Kidney epithelial cell (primary cell): ENCODE measurements at places on chromosomes 4 and X.

DNA sequence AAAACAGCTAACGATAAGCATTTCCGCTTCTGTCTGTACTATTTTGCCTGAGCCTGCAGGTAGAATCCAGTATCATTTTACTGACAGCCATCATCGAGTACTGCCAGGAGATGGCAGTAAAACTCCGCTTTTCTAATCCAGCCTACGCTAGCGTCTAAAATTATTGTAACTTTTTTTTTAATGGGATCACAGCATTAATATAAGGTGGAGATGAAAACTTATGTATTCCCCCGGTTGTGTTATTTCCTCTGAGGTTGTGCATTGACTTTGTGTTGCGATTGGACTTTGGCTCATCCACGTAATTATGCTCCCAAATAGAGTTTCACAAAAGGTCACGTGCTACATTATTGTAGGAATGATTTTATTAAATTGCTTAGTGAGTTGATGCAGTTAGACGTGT, 248.1 kb downstream of the C4orf33 start:
- no peak for DNase-seq

DNA sequence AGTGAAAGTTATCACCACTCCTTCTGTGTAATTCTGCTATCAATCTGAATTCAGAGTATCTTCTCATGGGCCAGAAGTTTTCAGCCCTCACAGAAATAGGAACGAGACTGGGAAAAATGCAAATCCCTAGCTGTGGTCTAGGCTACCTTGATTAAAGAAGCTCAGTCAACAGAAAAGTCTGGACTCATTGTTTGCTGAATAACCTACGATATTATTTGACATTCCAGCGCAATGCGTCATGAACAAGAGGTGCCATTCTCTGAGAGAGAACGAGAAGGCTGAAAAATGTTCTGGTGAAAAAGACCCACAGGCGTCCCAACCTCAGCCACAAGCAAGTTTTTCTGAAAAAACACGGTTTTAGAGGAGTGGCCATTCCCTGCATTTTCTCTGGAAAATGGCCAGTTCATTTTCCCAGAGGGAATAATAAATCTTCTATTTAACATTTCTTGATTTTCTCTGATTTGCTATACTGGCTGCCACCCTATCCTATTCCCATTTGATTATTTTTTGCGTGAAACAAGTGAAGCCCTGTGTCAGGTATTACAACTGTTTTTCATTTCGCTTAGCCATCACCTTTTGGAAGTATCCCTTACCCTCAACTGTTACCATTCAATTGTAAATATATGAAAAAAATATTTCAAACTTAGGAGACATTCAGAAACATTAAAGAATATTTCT, 1117.6 kb upstream of the PRKX start:
- no peak for DNase-seq

- DNase-seq: no peak
These were observed 131.7 kb downstream of the SPCS3 start for GRCh38 chr4:176451443-176451842.

DNA sequence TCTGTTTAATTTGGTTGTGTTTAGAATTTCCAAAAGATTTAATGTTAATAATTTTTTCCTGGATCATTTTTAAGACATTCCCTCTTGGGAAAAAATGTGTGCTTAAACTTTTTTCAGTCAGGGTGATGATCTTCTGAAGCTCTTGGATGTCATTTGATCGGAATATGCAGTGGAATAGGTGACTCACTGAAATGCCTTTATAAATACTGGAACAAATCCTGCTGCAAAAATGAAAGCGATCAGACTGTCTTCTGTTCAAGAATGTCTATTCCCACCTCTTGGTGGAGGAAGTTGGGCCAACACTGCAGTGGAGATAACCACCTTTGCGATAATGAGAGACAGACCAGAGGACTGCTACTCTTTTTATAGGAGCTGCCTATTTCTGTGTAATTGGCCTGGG, 46.7 kb downstream of the LARP1B start:
- no peak for DNase-seq

GRCh38 chr4:105569057-105569865, 16.8 kb downstream of the ARHGEF38 start:
- DNase-seq: no peak

DNA sequence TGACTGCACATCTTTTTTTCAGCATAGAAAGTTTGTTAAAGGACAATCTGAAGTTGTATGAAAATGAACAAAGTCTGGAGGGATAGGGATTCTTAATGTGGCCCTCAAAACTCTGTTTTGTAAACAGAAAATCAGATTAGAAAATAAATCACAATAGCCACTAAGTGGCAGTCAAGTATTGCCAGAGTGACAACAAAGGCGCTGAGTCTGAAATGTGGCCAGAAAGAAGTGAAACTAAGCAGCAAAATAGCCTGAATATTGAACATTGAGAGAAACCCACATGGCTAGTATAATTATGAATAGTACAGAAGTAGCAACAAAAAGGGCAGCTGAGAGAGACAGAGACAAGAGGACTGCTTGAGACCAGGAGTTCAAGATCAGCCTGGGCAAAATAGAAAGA, 81.1 kb upstream of the CT45A1 start:
- DNase-seq: no peak

DNA sequence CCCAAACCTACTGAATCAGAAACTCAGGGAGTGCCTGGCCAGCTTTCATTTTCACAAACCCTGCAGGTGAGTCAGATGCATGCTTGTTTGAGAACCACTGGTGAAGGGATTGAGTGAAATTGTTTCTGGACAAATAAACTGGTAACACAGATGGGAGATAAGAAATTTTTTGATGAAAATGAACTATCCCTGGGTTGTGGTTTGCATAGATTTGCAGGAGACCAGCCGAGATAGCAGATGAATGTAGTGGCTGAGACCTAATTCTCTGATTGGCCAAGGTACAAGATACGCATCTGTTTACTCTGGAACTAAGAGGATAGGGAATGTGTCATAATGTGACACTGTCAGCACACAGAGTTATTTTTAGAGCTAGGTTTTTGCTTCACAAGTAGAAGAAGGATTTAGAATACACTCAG, 117.8 kb upstream of the NOCT start:
- peak; percentile 19 for DNase-seq

- DNase-seq: no peak
These were observed 27.0 kb downstream of the KDM6A start for GRCh38 chrX:44899946-44900345.

DNA sequence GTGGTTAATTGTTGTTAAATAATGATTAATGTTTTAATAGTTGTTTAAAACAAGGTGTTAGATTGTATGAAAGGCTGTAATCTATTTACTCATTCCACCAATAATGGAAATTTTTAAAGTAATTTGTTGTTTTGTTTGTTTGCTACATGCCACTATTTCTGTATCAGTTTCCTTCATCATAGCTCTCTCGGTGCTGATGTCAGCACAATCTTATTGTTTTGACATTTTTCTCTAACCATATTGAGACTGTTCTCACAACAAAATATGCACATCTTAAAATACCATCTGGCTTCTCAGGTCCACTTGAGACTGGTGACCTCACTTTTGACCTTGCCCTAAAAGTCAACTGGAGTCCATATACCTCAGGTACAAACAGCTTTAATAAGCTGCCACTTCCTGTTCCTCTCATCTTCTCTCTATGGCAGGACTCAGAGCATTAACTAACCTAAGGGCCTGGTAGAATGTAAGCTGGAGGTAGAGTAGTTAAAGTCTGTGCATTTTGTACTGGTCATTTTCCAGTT, 1.0 kb upstream of the GUCY1B1 start:
- DNase-seq: no peak

DNA sequence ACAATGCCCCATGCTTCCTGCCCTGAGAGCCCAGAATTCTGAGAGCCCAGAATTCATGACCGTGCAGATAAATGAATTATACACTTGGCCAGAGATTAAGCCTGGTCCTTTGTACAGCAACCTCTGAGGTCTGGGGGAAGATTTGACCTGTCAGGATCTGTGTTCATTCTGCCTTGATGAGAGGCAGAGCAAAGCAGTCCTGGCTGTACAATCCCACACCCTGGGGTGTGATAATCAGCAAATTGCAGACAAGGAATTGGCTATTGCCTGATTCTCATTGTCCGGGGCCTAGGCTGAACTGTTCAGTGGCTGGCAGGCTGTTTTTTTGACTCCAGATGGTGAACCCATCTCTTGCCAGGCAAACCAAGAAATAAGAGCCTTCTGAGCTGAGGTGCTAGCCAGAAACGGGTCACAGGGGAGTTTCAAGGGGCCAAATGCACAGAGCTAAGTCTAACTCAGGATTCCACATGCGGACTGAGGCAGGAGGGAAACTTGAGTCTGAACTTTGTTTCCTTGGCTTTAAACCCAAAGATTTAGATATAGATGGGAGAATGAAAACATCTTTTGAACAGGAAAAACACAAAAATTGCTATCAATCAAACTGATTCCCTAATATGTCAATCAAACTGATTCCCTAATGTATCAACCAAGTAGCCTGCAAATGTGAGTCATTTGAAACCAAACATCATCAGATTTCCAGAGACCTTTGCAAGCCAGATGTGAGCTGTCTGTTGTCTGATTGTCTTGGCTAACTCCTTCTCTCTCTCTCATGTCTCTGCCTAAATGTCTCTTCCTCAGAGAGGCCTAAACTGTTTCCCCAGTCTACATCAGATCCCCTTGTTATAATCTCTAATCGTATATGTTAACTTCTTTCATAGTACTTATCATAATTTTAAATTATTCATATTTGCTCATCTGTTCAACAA, 159.3 kb downstream of the ATG4A start:
- no peak for DNase-seq

GRCh38 chrX:149471397-149471796, 33.7 kb downstream of the IDS start:
- DNase-seq: no peak

GRCh38 chrX:39946822-39947221, 150.9 kb downstream of the BCOR start:
- DNase-seq: peak; percentile 37

GRCh38 chr4:80751200-80751599, 279.3 kb upstream of the BMP3 start:
- DNase-seq: no peak

GRCh38 chr4:24999392-25000089, 31.2 kb downstream of the LGI2 start:
- no peak for DNase-seq

GRCh38 chr4:170227928-170228327, 138.2 kb upstream of the AADAT start:
- no peak for DNase-seq

GRCh38 chr4:110678517-110679227, 55.8 kb upstream of the PITX2 start:
- DNase-seq: no peak

DNA sequence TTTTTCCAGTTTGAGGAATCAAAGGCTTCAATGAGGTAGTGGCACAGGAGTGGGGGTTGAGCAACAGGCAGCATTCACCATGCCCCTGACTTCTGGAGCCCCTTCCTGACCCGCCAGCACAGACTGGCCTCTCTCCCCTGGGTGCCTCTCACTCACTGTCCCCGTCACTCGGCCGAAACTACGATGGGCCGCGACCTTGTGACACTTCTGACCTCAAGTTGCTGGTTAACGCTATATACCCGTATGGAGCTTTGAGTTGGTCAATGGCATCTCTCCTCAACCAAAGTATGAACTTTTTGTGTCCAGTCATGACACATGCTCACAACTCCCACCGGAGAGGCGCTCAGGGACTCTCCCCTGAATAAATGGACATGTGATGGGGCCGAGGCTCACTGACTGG, 72.1 kb downstream of the IRF2 start:
- no peak for DNase-seq

- no peak for DNase-seq
These were observed 62.7 kb downstream of the GAB1 start for GRCh38 chr4:143399113-143399949.

- peak; percentile 18 for DNase-seq
These were observed 42.8 kb downstream of the CUL4B start for GRCh38 chrX:120517936-120518335.

DNA sequence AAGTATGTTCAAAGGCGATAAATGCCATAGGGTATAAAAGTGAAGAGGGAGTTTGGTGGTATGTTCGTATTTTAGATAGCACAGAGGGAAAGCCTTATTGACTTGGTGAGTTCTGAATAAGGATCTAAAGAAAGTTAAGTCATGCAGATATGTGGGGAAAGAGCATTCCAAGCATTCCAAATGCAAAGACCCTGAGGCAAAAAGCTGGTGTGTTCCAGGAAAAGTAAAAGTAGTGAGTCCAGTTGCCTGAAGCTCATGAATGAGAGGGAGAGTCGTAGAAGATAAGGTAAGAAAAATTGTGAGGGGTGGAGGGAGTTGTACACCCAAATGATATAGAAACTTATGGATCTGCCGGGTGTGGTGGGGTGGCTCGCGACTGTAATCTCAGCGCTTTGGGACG, 426.7 kb downstream of the RPA4 start:
- peak; percentile 21 for DNase-seq

- DNase-seq: no peak
These were observed 557.0 kb downstream of the SPRY1 start for GRCh38 chr4:123953566-123953965.

DNA sequence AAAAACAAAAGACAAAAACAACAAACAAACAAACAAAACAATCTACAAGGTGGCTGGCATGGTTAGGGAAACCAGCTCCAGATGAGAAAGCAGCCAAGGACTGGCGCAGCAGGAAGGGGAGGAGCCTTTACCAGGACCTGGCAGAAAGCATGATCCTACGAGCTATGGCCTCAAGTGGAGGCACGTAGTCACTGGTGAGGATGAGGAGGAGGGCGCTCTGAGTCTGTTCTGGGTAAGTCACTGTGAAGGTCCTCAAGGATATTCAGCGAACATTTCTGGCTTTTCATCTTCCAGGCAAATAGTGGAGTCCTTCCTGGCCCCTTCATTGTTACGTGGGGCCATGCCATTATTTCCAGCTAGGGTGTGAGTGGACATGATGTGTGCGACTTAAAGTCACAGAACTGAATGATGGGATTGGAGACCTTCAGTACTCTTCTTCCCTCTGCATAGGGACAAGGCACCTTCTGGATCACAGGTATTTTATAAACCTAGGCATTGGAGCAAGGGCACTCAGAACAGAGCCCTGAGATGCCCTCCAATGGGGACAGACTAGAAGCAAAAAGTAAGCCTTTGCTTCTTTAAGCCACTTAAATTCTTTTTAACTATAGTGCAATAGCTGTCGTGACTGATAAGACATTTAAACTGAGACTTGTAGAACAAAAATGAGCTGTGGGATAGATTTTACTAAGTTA, 771.3 kb downstream of the RAB28 start:
- no peak for DNase-seq

DNA sequence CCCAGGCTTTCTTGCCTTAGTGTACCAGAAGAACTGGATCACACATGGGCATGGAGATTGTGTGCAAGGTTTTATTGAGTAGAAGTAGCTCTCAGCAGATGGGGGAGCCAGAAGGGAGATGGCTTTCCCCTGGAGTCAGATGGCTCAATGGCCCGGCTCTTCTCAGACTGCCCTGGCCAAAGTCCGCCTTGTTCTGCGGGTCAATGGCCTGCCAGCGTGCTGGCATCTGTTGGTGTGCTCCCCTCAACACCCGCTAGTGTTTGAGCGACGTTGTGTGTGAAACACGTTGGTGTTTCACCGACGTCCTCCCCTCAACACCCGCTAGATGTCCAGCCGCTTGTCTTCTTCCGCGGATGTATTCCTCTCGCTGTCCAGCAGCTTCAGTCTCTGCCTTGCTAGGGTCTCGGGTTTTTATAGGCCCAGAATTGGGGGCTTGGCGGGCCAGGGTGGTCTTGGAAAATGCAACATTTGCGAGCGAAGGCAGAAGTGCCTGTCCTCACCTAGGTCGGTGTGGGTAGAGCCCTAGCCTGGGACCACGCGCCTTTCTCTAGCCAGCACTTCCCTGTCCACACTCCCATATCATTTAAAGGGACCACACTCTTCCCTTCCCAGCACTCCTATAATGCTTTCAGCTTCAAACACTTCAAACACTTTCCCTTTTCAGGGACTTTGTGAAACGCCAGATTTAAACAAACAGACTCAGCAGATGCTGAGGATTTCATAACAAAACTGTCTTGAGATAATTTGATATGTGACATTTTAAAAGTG, 21.1 kb upstream of the PRKG2 start:
- DNase-seq: no peak

- DNase-seq: no peak
These were observed 22.4 kb upstream of the ARMCX4 start for GRCh38 chrX:101462892-101463291.
